ENCODE measurements at places on chromosomes 3 and 15.

DNA sequence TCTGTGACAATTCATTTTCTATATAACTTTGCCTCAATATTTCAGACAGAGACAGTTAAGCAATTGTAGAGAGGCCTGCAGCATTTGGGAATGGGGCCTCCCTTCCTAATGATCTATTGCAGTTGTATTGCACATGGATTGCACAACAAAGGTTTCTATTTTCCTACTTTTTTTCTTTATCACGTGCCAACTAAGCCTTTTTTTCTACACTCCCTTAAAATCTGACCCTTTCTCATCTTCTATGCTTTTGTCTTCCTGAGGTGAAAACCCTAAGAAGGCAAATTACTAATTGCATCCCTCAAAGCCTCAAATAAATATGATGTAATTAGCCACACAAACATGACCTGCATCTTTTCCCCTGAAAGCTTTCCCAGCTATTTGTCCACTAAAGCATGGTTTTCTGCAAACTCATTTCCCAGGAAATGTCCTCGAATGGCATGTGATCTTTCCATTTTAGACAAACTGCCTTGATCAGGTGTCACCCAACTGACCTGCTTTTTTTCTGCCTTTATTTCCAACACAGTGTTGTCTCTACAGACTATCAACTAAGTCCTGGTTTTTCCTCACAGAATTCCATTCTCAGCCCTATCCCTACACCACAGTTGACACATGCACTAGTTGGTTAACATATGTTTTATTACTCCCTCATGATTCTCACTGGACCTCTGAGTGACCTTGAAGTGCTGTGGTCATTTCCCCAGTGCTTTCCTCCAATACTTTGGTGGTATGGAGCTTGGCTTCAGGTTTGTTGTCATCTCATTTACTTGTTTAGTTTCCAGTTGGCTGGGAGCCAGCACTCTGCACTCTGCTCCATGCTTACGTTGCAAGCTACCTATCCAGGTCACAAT is 31.9 kb upstream of the TSC22D2 start:
- DNase-seq: peak; percentile 81

GRCh38 chr3:145259166-145259880 is 901.7 kb downstream of the PLOD2 start:
- no peak for DNase-seq

- peak; percentile 83 for DNase-seq
These were observed 2.3 kb upstream of the HAPLN3 start for GRCh38 chr15:88897456-88898194.

- DNase-seq: no peak
These were observed 76.3 kb upstream of the BLM start for GRCh38 chr15:90640862-90641261.

GRCh38 chr15:80055933-80056332 is 3.5 kb upstream of the ZFAND6 start:
- no peak for DNase-seq

DNA sequence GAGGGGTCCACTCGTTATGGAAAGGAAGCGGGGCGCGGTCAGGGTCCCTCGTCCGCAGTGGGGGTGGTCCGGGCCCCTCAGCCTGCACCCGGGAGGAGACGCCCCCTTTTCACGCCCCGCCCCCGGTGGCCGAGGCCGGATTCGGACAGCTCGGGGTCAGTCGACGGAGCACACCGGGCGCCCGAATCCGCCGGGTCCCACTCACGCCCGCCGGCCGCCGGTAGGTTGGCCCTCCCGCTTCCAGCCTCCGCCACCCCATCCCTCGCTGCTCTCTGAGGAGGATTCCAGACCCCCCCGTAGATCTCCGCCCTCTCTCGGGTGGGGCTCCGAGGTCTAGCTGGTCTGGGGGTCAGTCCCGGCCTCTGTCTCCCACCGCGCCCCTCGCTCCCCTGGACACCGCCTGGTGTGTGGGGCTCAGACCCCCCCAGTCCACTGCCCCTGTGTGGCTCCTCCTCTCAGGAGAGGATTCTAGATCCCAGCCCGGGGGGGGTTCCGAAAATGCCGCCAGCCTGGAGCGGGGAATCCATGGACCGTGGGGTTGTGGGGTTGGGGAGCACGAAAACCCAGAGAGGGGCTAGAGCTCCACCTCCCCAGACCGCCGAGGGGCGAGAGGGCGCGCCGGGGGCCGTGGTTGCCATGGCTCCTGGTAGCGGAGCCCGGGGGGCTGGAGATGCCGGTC is 725 bp downstream of the CHL1 start:
- no peak for DNase-seq

DNA sequence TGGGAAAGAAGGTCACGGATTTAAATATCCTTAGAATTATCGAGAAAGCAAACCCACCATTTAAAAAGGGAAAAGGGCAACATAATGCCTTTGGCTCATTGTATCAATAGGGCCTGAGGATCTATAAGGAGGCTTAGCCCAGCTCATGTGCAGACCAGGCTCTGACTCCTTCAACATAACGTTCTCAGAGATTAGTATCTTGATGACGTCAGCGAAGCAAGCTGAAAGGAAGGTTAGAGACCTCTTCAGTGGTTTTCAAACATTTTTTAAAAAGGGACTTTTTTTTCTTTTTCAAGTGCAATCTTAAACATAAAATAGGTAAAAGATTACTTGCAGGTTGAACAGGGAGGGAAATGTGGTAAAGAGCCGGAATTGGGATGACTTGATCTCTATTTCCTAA is 463.9 kb upstream of the ADAMTS9 start:
- peak; percentile 36 for DNase-seq

- DNase-seq: peak; percentile 14
These were observed 235.0 kb upstream of the KBTBD8 start for GRCh38 chr3:66762916-66763693.

DNA sequence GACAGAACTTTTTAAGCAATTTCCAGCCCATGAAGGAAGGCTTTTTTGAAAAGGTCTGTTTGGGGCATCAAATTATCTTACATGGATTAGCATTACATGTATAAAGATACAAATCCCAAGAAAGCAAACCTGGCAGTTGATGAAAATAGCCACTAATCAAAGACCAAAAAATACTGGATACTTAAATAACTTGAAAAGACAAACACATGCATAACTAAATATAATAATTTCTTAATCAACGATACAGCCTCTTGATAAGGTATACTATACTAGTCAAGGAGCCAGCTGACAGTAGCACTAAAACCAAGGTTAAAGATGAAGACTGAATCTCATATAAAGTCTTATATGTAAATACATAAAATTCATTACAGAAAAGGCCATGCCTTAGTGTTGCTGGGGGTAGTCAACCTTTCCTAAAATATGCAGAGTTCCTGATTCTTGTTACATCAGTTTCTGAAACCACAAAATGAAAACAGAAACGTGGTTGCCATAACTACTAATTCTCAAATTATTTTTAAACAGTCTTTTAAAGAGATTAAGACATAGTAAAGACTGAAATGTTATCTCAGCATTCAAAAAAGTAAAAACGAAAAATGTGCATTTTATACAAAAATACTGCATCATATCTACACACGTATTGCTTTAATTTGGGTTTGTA is 2.0 kb downstream of the ANKRD28 start:
- DNase-seq: peak; percentile 75

GRCh38 chr3:13514639-13515435 is 34.1 kb upstream of the FBLN2 start:
- DNase-seq: no peak

GRCh38 chr3:151275091-151275490 is 3.3 kb downstream of the P2RY14 start:
- DNase-seq: no peak

GRCh38 chr3:188931531-188931930 is 240.2 kb upstream of the TPRG1 start:
- DNase-seq: no peak

- DNase-seq: no peak
These were observed at the start of gene ARPP21 for GRCh38 chr3:35639254-35640186. ARPP21 (plus strand) TSS chr3:35639525; CDS start chr3:35681752, 42,227 bp downstream.

DNA sequence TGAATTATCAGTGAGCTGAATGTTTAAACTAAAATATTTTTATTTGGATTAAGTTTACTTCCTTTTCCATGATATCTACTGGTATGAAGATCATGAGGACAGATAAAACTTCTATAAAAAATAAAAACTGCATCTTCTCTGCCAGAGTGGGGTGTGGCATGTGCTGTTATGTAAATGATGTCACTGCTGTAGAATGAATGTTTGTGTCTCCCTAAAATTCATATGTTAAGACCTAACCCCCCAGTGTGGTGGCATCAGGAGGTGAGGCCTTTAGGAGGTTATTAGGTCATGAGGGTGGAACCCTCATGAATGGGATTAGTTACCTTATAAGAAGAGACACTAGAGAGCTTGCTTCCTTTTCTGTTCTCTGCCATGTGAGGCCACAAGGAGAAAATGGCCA is 178.7 kb upstream of the DPH6 start:
- DNase-seq: no peak

DNA sequence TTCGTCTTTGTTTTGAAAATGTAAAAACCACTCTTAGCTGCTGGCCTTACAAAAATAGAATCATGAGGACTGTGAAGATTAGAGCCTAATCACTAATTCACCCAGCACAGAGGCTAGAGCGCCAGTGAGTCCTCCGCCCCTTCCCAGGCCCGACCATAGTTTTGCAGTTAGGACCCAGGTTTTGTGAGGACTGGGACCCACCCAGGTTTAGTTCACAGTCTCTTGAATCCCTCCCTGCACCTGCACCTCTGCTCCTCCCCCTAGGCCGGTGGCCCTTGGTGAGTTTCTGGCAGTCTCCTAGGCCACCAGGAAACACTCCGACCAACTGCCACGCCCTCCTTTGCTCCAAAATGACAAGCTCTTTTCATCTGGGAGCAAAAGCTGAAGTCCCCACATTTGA is 136.0 kb upstream of the CCDC54 start:
- DNase-seq: no peak

DNA sequence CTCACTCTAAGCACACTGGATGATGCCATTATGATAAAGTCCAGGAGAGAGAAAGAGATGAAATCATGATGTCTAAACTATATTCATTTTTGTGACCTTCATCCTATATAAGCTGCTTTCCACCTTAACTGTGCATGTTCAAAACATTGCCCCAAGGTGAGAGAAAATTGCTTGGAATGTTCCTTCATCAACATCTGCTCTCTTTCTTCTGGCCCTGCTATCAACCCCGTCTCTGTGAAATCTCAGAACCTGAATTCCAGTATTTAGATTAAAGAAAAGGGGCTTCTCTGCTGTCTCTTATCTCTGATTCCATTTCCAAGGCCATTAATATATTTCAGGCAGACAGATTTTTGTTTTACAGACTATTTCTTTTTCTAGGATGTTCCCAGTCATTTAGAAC is 47.3 kb upstream of the PHLDB2 start:
- peak; percentile 12 for DNase-seq

DNA sequence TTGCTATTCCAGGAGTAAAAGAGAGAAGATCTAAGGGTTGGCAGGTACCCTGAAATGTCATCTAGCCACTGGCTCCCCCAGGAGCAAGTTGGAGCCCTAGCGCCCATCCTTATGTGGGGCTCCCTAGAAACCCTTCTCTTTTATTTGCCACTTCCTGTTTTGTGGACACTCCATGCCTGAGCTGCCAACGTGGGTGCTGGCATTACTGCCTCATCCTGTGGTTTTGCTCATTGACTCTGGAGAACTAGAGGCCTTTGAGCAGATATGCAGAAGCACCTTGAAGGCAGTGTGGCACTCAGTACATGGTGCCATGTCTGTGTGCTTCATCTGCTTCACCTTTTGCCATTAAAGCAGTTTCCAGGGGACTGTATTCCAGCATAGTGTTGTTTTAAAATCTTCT is 8.1 kb downstream of the EDEM1 start:
- no peak for DNase-seq

- peak; percentile 27 for DNase-seq
These were observed 11.9 kb upstream of the CD200R1L start for GRCh38 chr3:112858410-112859069.

- DNase-seq: no peak
These were observed 82.3 kb downstream of the ST6GAL1 start for GRCh38 chr3:187012609-187013051.

DNA sequence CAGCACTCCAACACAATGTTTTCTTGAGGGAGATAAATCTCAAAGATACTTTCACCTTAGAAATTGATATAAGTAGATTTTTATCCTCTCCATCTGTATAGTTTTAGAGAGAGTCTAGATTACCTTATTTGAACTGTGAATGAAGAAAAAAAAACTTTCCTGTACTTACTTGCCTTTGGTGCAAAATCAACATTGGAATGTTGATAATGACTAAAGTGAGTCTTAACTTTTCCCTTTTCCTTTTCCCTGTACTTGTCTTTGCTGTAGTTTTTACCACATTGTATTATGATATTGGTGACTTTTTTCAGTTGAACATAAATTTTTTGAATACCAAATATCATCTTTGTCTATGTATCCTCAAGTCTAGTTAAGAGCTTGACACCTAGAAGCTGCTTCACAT is 6.7 kb downstream of the ALCAM start:
- no peak for DNase-seq

DNA sequence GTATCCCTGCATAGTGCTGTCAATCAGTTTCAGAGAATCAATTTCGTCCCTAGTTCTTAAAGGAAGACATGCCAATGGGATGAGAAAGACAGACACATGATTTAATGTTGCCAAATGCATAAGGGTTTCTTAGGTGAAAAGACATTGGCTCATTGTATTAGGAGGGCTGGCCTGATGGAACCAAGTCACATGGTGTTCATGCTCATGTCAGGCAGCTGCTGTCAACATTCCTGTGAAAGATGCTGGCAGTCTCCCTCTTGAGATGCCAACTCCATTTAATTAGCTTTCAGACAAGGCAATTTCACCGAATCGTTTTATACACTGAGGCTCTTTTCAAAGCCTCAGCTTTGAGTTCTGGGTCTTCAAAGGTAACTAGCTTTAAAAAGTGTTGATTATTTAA is 16.1 kb upstream of the IL1RAP start:
- DNase-seq: no peak

GRCh38 chr15:47412136-47412535 is 305.2 kb upstream of the SEMA6D start:
- no peak for DNase-seq

GRCh38 chr3:9732080-9732739 is 675 bp downstream of the BRPF1 start:
- no peak for DNase-seq

GRCh38 chr3:170205302-170205701 is 16.9 kb upstream of the PRKCI start:
- DNase-seq: peak; percentile 8

- DNase-seq: no peak
These were observed 17.0 kb downstream of the ATXN7 start for GRCh38 chr3:63880653-63881052.
